Inflammatory macrophage treated with lipopolysaccharide for 1 hour (primary cell): ENCODE measurements at places on chromosomes 3 and 15.

DNA sequence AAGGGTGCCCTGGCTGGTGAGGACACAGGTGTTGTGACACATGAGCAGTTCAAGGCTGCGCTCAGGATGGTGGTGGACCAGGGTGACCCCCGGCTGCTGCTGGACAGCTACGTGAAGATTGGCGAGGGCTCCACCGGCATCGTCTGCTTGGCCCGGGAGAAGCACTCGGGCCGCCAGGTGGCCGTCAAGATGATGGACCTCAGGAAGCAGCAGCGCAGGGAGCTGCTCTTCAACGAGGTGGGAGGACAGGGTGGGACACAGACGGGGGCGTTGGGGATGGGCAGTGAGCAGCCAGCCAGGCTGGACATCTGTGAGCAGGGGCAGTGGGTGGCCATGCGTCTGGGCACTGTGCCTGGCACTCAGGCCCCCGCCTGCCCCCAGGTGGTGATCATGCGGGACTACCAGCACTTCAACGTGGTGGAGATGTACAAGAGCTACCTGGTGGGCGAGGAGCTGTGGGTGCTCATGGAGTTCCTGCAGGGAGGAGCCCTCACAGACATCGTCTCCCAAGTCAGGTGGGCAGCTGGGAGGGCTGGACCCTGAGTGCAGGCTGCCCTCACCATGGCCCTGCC is 10.3 kb downstream of the ANKRD63 start:
- DNase-seq: no peak

- DNase-seq: no peak
Observed at GRCh38 chr15:57950381-57950946, 115.0 kb downstream of the ALDH1A2 start.

DNA sequence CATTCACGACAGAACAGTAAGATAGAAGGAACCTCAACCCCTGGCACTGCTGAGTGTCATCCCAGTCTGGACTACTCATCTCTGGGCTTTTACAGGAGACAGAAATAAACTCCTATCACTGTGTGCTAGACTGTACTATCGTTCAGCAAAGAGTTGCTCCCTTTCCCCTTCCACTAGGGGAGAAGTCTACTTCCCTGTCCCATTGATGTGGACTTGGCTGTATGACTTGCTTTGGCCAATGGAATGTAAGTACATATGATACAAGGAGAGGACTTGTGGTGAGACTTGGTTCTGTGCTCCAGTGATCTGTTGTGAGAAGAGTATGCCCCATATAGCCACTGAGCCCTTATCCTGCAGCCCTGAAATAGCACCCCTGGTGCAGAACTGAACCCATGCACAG is 5.3 kb upstream of the KIF7 start:
- DNase-seq: no peak

- DNase-seq: no peak
Observed at GRCh38 chr3:104956620-104957345, 409.9 kb upstream of the ALCAM start.

DNA sequence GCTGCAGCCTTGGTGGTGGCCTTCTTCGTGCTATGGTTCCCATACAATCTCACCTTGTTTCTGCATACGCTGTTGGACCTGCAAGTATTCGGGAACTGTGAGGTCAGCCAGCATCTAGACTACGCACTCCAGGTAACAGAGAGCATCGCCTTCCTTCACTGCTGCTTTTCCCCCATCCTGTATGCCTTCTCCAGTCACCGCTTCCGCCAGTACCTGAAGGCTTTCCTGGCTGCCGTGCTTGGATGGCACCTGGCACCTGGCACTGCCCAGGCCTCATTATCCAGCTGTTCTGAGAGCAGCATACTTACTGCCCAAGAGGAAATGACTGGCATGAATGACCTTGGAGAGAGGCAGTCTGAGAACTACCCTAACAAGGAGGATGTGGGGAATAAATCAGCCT is 10.4 kb downstream of the CYP8B1 start:
- no peak for DNase-seq

DNA sequence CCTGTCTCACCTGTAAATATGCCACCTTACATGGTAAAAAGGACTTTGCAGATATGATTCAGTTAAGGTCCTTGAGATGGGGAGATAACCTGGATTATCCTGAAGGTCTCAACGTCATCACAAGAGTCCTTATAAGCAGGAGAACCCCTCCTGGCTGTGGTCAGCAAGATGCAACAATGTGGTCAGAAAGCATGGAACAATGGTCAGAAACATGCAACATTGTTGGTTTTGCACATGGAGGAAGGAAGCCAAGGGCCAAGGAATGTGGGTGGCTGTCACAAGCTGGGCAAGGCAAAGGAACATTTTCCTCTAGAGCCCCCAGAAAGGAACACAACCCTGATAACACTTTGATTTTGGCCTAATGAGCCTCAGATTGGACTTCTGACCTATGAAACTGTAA is 9.4 kb upstream of the SUMF1 start:
- DNase-seq: peak; percentile 61

DNA sequence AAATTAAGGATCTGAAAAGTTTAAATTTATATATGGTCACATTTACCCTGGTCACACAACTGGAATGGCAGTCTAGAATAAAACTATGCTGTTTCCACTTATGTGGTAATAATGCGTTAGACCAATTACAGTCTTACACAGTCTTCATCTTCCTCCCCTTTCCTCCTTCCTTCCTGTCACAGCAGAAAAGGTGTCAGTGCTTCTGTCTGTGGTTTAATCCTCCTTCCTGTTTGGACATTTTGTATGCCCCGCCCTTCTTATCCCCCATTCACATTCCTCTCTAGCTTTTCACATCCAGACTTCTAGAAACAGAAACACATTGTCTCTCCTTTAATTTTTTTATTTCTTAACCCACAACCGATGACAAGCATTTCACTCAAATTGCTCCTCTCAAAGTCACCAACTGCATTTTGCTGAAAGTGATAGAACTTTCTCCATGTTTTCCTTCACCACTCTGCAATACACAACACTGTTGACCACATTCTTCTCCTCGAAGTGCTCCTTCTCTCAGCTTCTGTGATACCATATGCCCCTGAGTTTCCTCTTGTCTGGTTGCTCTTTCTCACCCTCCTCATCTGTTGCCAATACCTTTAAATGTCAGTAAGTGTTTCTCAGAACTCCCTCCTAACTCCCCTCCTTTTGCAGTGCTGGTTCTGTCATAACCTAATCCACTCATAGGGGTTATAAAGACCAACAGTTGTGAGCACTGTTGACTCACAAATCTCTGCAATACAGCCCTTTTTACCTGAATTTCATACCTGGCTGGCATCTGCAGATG is 271.6 kb downstream of the UBE2E2 start:
- no peak for DNase-seq

DNA sequence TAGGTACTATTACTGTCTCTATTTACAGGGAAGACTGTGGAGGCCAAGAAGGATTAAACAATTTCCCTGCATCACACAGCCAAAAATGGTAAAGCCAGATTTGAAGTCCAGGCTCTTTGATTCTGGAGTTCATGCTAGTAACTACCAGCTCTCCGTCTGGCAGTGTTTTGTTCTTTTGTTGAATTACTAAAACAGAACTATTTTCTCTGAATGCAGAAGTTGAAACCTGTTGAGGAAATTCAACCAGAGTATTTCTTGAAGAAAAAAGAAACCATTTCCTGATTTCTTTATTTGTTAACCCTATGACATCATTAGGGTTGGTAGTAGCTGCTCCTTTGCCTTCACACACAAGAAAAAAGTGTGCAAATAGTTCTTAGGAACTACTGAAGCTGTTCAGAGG is 34.3 kb downstream of the CRTC3 start:
- DNase-seq: peak; percentile 90

GRCh38 chr3:112604536-112604935 is 36.4 kb downstream of the CCDC80 start:
- DNase-seq: no peak

- DNase-seq: no peak
Observed at GRCh38 chr15:78010067-78010466, 67.4 kb downstream of the TBC1D2B start.

- no peak for DNase-seq
Observed at GRCh38 chr3:154844863-154845262, 235.3 kb upstream of the MME start.

GRCh38 chr15:46441294-46442062 is 806.6 kb downstream of the SQOR start:
- DNase-seq: no peak

- no peak for DNase-seq
Observed at GRCh38 chr3:160677459-160677881, 510 bp downstream of the ARL14 start.

GRCh38 chr3:12490547-12490946 is 6.3 kb downstream of the TSEN2 start:
- DNase-seq: no peak

DNA sequence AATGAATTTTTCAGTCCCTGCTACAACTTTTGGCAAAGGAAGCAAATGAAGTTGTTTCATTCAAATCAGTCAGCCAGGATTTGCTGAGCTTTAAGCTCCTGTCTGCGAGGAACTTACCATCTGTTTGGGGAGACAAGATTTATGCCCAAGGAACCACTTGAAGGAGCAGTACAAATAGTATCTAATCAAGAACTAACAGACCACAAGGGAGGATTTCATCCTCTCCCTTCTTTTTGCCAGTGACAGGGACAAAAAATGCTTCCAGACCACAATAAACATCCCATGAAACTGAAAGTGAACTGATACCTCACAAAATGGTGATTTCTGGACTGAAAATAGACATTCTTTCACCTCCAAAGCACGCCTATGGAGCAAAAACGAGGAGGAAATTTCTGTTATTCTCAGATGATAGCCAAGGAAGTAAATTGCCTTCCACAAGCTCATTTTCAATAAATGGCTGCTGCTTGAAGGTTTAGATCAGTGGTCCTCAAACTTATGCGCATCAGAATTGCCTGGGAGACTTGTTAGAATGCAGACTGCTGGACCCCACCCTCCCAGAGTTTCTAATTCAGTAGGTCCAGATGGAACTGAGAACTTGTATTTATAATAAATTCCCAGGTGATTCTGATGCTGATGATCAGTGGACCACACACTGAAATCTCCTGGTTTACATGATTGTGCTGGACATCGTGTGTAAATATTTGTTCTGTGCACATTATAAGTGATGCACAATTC is 202.4 kb upstream of the GADL1 start:
- no peak for DNase-seq

- peak; percentile 33 for DNase-seq
Observed at GRCh38 chr15:59304034-59304795, 68.5 kb downstream of the MYO1E start.

- no peak for DNase-seq
Observed at GRCh38 chr15:68413363-68414205, 18.4 kb downstream of the ITGA11 start.

GRCh38 chr3:27584874-27585273 is 100.7 kb upstream of the SLC4A7 start:
- no peak for DNase-seq

- no peak for DNase-seq
Observed at GRCh38 chr3:70861234-70861633, 548.8 kb upstream of the MDFIC2 start.

DNA sequence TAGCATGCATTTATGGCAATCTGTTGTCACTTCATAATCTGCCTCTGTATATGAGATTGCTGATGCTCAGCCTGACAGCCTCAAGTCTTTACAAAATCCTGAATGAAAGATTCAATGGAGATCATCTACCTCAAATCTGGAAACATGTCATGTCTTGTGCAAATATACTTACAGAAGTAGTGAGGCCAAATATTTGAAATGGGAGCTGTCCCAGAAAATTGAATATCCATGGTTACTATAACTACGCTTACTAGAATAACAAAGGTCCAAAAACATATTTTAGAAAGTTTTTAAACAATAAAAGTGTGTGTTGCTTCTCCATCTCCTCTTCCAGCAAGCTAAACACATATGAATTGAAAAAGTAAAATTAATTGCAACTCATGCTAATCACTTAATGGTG is 133.2 kb upstream of the DPH6 start:
- no peak for DNase-seq

- no peak for DNase-seq
Observed at GRCh38 chr3:14150491-14151230, 25.8 kb downstream of the TMEM43 start.

DNA sequence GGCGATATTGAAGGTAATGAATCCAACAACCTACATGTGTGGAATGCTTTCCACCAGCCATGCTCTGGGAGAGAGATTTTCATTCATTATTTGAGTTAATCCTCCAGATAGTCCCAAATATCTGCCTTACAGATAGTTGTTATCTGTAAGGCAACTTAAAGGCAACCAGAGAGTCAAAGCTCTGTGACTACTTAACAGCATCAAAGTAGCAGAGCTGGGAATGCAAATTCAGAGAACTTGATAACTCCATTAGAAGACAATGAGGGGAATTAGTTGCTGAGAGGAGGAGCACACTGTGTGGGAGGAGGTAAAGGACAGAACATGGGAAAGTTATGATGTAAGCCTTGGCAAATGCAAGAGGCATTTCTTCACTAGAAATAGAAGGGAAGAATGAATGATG is 10.5 kb upstream of the CRBN start:
- DNase-seq: no peak

- no peak for DNase-seq
Observed at GRCh38 chr3:114872588-114872987, 274.5 kb downstream of the ZBTB20 start.
